ENCODE measurements at places on chromosomes 11 and 22.

- peak; percentile 8 for DNase-seq
These were observed 475.4 kb upstream of the FAT3 start for GRCh38 chr11:91749251-91749650.

DNA sequence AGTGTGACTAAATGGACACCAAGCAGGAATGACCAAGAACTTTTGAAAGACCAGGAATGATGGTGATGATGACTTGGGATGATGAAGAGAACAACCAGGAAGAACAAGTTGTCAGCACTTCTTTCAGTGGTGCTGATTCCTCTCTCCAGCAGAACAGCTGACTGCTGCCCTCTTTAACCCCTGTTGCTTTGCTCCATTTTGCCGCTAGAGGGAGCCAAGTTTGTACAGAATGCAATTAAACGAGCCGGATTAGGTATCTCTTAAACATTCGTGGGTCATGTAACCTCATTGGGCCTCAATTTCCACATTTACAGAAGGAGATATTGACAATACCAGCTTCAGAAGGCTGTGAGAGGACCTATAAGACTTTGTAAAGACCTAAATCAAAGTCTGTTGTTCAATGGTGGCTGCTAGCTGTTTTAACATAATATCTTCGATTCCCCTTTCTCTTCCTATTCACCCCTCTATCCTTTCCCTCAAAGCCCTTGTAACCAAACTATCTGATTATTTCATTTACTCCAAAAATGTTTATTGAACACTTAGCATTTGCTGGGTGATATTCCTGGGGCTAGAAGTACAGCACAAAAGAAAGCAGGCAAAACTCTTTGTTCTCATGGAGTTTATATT lies 1.9 kb downstream of the OR4S1 start:
- DNase-seq = peak; percentile 26

DNA sequence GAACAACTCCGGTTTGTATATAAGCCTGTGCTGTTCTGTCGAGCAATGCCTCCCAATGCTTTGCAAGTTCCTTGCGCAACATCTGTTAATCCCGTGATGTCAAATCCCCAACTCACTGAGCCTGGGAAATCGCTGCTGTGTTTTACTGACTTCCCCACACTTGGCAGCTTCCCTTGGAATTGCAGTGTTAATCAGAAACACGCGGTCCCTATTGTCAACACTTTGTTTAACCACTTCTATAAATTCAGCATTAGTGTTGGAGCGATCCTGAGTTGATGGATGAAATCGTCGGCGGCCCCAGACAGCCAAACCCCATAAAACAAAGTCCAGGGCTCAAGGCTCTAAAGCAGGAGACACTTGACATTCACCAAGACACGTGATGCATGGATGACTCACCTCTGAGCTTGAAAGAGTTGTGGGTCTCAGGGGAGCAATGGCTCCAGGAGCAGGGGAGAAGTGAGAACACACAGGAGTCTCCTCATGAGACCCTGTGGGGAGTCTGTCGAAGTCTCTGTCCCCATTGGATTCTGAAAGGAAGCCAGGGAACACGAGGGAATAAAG lies 555.3 kb downstream of the MIAT start:
- no peak for DNase-seq

DNA sequence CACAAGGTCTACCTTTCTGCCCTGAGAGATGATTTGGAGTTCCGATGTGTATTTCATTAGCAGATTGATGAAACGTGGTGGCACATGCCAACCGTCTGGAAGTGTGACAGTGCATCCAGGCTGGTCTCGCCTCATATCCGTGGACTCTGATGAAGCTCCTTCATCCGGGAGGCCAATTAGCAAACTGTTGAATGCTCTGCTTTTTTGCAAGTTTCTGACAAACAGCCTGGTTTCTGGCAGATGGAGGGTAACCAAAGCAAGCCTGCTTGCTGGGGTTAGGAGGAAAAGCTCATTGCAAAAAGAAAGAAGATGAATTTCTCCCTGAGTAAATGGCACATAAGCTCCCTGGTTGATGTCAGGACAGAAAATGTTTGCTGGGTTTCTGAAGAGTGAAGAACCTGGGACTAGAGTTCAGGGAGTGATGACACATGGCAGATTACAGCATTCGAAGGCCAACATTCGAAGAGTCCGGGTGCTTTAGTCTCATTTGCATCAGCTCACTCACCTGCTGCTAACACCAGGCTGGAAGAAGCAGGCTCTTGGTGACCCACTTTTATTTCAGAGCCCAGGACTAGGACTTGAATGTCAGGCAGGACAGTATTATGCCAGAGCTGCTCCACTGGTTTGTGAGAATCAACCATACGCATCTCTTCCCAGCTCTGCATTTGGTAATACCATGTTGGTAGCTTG lies 135.9 kb upstream of the TTC12 start:
- DNase-seq = no peak

DNA sequence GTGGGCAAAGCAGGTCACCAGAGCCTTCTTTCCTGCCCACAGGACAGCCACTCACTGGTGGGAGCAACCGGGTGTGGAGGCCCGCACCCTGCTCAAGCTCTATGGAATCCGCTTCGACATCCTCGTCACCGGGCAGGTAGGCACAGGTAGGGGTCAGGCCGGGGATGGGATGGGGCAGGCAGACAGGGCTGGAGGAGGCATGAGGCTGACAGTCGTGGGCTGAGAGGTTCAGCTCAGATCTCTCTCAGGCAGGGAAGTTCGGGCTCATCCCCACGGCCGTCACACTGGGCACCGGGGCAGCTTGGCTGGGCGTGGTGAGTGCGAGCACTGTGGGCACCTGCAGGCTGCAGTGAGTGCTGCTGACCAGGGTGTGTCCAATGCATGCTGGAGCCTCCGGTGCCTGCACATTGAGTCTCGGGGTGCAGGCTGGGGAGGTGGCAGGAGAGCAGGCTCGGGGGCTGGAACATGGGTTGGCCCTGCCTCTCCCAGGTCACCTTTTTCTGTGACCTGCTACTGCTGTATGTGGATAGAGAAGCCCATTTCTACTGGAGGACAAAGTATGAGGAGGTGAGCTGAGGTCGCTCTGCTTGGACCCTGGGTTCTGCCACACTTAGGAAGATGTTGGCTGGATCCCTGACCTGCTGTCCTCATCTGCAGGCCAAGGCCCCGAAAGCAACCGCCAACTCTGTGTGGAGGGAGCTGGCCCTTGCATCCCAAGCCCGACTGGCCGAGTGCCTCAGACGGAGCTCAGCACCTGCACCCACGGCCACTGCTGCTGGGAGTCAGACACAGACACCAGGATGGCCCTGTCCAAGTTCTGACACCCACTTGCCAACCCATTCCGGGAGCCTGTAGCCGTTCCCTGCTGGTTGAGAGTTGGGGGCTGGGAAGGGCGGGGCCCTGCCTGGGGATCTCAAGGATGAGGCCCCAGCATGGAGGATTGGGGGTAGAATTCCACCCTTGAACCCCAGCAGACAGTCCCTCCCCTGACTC lies 6.3 kb downstream of the SLC7A4 start:
- no peak for DNase-seq

DNA sequence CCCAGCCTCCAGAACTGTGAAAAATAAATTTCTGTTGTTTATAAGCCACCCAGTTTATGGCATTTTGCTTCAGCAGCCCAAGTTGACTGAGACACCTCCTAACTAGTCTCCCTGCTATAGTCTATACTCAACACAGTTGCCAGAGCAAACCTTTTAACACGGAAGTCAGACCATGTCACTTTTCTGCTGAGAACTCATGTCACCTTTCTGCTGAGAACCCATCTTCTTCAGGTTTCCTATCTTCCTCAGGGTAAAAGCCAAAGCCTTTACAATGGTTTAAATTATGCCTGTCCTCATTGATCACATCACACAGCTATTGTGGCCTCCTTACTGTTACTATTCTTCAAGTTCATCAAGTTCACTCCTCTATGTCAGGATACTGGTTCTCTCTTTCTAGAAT lies 74.3 kb upstream of the SOX6 start:
- no peak for DNase-seq

DNA sequence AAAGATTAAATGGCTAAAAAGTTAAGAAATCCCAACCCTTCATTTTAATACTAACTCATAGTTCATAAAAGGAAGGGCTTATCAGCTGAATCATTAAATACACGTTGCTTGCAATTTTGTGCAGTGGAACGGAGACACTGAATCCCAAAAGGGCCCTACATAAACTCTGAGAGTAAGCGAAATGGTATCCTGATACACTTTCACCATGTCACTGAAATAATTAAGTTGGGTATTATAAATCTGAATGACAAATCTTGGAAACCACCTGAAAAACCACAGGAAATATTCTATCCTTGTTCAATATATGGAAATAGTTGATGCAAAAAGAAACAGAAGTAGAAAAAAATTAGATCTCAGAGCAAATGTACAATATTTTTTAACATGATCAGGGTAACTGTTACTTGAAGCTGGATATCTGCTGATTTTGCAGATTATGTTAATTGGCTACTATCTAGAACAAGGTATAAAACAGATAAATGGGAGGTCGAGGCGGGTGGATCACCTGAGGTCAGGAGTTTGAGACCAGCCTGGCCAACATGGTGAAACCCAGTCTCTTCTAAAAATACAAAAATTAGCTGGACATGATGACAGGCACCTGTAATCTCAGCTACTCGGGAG lies 55.1 kb downstream of the MAML2 start:
- no peak for DNase-seq

- no peak for DNase-seq
These were observed 274.3 kb downstream of the JRKL start for GRCh38 chr11:96664110-96664509.

DNA sequence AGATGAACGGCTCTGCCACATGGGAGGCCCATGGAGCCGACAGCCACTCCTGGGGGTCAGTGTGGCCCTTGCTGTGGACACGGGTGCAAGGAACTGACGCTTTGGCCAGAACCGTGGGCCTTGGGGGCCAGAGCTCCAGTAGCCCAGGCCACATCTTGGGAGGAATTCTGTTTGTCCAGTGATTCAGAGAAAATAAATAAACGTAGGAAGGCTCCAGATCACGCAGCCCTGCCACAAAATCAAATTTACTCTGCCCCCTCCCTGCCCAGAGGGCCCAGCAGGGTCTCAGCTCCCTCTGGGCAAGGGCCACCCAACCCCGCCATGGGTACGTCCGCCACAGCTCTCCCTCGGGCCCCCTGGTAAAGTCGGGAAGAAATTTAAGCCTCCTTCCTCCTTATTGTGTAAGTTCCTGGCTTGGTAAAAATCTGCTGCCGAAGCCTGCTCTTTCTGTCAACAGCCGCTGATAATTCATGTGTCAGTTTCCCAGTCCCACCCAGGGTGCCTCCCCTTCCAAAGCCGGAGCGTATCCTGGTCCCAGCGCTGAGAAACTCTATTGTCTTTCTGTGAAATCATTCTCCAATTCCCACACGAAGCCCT lies 6.9 kb upstream of the MUC5AC start:
- no peak for DNase-seq

DNA sequence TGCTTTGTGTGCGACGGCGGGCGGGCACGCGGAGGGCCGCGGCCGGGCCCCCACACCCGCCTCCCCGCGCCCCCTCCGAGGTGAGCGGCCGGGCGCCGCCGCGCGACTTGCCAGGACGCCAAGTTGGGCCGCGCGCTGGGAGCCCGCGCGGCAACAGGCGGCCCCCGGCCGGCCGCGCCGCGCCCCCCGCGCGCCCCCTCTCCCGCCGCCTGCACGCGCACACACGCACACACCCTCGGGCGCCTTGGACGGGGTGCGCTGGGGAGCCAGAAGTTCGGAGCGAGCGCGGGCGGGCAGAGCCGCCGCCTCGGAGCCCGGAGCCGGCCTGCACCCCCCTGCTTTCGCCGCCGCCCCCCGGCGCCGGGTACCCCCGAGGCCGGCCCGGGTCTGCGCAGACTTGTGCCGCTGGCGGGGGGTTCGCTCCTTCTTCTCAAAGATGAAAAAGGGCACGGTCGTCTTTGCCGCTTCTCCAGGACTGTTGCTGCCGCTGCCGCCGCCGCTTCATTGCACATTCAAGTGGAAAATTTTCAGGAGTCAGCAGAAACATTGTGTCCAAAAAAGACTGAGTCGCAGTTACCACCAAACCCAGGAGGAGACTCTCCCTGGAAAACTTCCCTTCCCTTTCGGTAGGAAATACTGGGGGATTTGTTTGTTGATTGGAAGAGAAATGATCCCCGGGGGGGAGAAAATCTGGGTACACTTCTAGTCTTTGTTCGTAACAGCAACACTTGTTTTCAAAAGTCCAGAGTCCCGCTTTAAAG lies 895 bp downstream of the TEAD1 start:
- no peak for DNase-seq

- DNase-seq = peak; percentile 44
These were observed 89.1 kb downstream of the TRIM44 start for GRCh38 chr11:35751664-35752061.

DNA sequence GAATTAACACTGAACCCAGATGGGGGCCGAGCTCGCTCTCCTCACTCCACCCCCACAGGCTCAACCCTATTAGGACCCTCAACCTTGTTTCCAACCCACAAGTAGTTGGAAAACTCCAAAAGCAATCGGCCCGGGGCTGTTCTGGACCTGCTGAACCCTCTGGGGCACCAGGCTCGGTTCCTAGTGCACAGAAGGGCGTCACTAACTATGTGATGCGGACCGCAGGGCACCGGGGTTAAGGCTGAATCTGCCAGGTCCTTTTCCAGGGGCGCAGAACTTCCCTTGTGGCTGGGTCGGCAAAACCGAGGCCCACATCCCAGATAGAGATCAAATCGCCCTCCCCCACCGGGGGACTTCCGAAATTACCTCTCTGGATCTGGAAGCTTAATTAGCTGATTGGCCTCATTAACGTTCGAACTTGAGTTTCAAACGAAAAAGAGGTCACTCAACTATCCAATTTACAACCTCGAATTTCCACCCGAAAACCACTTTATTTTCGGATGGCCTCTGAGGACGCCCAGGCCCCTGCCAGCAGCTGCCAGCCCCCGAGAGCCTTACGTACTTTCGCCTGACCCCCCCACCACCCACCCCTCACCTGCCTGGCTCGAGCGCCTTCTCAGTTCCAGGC lies 1.7 kb downstream of the SHANK2 start:
- DNase-seq = no peak

- DNase-seq = no peak
These were observed 56.6 kb upstream of the LIN7C start for GRCh38 chr11:27563201-27563600.

DNA sequence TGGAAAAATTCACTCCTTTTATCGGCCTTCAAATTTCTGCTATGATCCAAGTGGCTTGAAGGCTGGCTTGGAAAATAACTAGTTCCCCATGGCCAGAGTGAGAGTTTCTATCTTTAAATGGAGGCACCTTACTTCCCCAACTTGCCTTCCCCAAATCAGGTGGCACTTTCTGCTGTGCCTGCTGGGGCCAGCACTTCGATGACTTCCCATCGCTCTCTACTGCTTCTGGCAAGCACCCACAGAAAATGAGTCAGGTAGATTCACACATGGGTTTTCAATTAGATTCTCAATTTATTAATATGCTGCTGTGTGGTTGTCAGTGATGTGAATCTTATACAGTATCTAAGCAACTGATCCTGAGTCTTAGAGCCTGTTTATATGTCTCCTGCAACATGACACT lies 398.8 kb upstream of the RAG2 start:
- DNase-seq = no peak

DNA sequence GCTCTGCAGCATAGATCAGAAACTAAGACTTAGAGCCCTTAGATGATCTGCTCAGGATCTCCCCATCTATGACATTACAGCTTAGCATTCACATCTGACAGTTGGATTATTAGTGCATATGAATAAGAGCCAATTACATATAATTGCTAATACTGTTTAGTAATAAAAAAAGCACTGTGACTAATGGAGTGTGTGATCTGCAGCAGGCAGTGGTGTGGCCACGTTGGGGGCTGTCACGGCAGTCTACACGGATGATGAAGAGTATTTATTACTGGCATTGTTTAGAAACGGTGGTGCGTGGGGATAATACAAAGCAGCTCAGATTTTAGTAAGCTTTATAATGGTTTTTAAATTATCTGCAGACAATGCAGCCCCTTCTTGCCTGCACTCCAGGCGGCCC lies 93.5 kb upstream of the TIMP3 start:
- DNase-seq = no peak

All from RWPE1 (cell line).